ENCODE measurements at places on chromosomes 3 and 15. TPM values are rescaled to one million over a fixed set of nuclear protein-coding genes. Genes with fewer than 3 reads are reported as not detected.

DNA sequence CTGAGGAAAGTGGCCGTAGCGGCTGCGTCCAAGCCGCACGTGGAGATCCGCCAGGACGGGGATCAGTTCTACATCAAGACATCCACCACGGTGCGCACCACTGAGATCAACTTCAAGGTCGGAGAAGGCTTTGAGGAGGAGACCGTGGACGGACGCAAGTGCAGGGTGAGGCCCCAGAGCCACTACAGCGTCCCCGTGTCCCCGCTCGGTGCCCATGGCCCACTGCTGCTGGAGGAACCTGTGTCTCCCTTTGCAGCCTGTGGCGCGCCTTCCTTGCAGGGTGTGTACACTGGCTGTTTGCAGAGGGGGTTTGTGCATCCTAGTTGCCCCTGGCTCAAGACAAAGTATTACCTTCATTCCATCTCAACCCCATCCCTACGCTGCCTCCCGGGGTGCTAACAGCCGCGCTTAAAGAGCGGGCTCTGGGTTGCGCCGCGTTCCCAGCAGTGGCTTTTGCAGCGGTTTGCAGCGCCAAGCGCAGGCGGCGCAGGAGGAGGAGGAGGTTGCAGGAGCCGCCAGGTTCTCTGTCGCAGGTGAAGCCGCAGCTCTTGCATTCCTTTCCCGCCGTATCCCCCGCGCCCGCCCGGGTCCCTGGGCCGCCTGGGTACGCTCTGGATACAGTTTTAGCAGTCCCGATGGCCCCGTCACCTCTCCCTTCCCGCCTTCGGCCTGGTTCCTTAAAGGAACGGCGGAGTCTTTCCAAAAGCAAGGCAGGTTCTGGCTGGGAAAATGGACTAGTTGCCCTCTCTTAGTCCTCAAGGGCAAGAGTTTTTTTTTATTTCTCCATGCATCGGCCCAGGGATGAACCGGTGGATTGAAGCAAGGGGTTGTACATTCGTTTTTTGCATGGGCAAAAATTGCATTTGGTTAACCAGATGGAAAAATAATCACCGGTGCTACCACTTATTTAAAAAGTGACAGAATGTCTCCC is 1.2 kb downstream of the CRABP1 start:
- no peaks in the 10 kb centered on the region for H3K36me3 ChIP-seq
- peaks cover 84% of the 10 kb centered on the region for H3K27me3 ChIP-seq
- no peak overlapping the region for H3K4me3 ChIP-seq
- no peak for DNase-seq
- no peak overlapping the region for H3K27ac ChIP-seq

- no peaks in the 10 kb centered on the region for H3K27me3 ChIP-seq
Measured at GRCh38 chr3:39106851-39107387, 508 bp downstream of the GORASP1 start.

GRCh38 chr15:27674826-27675225 is 424.3 kb downstream of the OCA2 start:
- peaks cover 34% of the 10 kb centered on the region for H3K27me3 ChIP-seq
- H3K4me1 ChIP-seq = no peaks in the 10 kb centered on the region
- no peak overlapping the region for H3K4me3 ChIP-seq
- no peak overlapping the region for H3K27ac ChIP-seq
- no peaks in the 10 kb centered on the region for H3K36me3 ChIP-seq

DNA sequence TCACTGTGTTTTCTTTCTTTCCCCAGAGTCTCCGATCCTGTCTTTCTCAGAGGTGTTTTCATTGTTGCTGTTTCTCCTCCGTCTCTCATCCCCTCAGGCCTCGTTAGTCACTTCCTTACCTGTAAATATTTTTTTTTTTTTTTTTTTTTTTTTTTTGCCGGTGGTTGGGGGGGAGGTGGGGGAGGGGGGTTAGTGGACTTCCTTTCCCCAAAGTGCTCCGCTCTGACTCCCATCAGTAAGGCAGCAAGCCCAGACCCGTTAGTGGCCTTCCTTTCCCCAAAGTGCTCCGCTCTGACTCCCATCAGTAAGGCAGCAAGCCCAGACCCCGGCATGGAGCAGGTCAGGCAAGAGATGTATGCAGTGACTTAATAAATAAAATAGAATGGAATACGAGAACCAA is 97.1 kb upstream of the TNFAIP8L3 start:
- no peaks in the 10 kb centered on the region for H3K4me1 ChIP-seq
- no peak overlapping the region for H3K4me3 ChIP-seq
- H3K36me3 ChIP-seq = no peaks in the 10 kb centered on the region
- H3K27me3 ChIP-seq = no peaks in the 10 kb centered on the region
- H3K27ac ChIP-seq = no peak overlapping the region
- no peak for DNase-seq

DNA sequence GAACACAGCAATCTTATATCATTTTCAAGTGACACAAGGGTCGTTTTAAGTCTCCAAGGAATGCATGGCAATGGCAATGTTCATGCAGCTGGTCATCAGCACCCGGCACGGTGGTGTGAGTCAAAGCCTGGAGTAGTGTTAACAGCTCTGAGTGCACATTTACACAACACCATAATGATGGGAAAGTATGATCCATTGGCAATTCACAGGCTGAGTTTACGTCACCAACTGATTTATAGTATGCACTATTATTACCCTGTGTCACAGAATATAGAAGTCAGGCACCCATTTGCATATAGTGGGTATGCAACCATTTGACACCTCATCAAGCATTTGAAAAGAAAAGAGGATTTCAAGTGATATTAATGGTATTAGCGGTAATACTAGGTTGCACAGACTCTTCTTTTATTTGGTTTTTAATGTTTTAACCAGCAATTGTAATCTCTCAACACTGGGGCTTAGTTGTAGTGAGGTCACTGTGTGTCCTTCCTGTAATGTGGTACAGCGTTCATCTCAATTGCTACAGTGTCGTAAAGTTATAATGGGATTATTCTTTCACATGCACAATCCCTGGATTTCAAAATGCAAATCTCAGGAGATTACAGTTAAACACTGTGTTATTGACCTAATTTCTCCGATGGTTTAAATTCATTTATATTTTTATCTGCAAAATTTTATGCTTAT is 113.8 kb downstream of the C3orf38 start:
- no peaks in the 10 kb centered on the region for H3K36me3 ChIP-seq
- no peak overlapping the region for H3K4me3 ChIP-seq
- no peaks in the 10 kb centered on the region for H3K27me3 ChIP-seq
- no peak for DNase-seq
- H3K27ac ChIP-seq = no peak overlapping the region

- H3K27ac ChIP-seq = peak overlapping the region; percentile 85
- no peak for DNase-seq
- 0 out of 2 replicates have a peak, but pooled peaks cover 3% of the 10 kb centered on the region for H3K36me3 ChIP-seq
- H3K27me3 ChIP-seq = no peaks in the 10 kb centered on the region
- H3K4me1 ChIP-seq = peaks cover 42% of the 10 kb centered on the region
Measured at GRCh38 chr3:45152307-45152706, 6.1 kb upstream of the CDCP1 start.

DNA sequence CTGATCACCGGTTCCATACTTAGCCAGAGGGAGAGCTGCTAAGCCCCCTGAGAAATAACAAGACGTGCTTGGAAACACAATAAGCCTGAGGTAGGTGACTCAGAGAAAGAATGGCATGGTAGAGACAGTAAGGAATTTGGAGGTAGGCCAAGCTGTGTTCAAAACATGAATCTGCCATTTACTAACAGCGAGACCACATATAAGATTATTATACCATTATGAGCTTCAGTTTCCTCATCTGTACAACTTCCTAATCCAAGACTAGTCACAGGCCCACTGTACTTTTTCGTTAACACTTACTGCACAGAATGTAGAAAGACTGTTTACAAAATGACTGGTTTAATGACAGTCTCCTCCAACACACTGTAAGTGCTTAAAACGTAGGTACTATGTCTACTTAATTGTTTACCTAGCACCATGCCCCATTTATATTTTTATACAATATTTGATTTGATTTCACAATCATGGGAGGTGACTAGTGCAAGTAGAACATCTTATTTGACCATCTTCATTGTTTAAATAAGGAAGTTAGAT is 25.7 kb downstream of the ATOSA start:
- no peak overlapping the region for H3K4me3 ChIP-seq
- peak; percentile 37 for DNase-seq
- no peaks in the 10 kb centered on the region for H3K36me3 ChIP-seq
- no peaks in the 10 kb centered on the region for H3K27me3 ChIP-seq

- peaks cover 7% of the 10 kb centered on the region for H3K36me3 ChIP-seq
- H3K4me1 ChIP-seq = peaks cover 19% of the 10 kb centered on the region
- DNase-seq = peak; percentile 33
Measured at GRCh38 chr15:88623061-88623460, 1.9 kb downstream of the AEN start.

- peak; percentile 29 for DNase-seq
- no peak overlapping the region for H3K4me3 ChIP-seq
- H3K27ac ChIP-seq = peak overlapping the region; percentile 62
- no peaks in the 10 kb centered on the region for H3K27me3 ChIP-seq
- peaks cover 33% of the 10 kb centered on the region for H3K4me1 ChIP-seq
Measured at GRCh38 chr15:78055919-78056713, 21.4 kb downstream of the TBC1D2B start.

DNA sequence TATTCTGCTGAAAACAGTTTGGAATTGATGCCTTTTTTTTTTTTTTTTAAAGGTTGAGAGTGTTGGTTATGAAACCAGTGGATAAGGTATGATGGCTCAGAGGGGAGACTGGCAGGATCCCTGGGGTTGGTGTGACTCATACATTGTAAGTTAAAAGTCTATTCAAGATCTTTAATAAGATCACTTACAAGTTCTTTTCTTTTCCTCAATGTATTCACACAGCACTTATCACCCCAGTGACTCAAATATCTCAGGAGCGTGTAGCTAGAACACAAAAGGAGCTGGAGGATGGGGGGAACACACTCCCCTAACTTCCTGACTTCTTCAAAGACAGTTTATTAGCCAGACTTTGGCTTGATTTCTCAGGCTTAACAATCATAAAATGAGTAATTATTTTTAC is 285.3 kb downstream of the SV2B start:
- H3K4me3 ChIP-seq = no peak overlapping the region
- H3K27ac ChIP-seq = peak overlapping the region; percentile 39
- DNase-seq = no peak
- no peaks in the 10 kb centered on the region for H3K36me3 ChIP-seq

DNA sequence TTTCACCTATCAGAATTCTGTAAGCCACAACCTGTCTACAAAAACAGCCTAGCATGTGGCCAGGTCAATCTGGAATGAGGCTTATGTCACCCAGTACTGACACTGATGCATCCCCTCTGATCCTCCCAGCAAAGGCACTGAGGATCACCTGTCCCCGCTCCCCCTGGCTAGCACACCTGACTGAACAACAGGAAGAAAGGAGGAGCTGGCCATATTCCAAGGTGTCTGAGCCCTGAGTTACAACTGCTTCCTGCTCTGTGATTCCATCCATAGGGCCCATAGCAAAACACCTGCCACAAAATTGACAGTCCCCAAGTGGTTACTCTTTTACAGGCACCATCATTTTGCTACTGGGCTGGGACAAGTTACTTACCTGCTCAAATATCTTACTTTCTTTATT is 555.5 kb upstream of the CFAP20DC start:
- no peaks in the 10 kb centered on the region for H3K4me1 ChIP-seq
- no peak overlapping the region for H3K27ac ChIP-seq
- no peaks in the 10 kb centered on the region for H3K27me3 ChIP-seq
- no peaks in the 10 kb centered on the region for H3K36me3 ChIP-seq

DNA sequence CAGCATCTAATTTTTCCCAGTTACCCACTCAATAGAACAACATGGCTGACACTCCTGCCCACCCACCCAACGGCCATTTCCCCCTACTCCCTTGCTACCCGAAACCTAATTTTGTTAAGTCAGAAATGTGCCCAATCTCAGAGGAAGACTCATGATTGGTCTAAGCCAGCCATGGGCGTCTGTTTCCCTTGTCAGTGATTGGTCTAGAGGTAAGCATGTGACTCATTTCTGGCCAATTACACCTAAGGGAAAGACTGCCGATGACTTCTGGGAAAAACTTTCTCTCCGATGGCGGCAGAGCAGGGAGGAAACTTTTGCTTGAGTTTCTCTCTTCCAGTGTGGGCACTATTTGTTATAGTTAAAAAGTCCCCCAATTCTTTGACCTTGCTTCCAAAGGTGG is 72.9 kb downstream of the RPLP1 start:
- H3K4me1 ChIP-seq = peaks cover 19% of the 10 kb centered on the region
- DNase-seq = no peak

DNA sequence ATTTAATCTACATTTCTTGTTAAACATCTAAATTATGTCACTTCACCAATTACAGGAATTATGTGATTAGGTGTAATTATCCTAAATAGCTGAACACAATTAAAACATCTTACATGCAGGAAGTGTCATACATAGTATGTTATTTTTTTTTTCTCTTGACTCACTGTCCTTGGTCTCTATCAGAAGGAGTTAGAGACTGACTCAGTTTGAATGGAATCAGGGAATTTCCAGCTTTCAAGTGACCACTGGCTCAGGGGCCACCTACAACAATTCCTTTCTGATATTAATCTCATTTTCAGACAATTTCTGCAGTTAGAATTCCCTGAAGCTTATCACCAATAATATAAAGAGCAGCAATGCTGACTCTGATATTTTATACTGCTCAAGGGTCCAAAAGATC is 400.7 kb downstream of the ROBO1 start:
- DNase-seq = no peak
- no peaks in the 10 kb centered on the region for H3K27me3 ChIP-seq
- H3K4me1 ChIP-seq = no peaks in the 10 kb centered on the region
- no peak overlapping the region for H3K27ac ChIP-seq

- H3K27ac ChIP-seq = no peak overlapping the region
- no peaks in the 10 kb centered on the region for H3K36me3 ChIP-seq
- no peak for DNase-seq
- no peaks in the 10 kb centered on the region for H3K27me3 ChIP-seq
Measured at GRCh38 chr3:177482048-177482691, 284.9 kb upstream of the TBL1XR1 start.

DNA sequence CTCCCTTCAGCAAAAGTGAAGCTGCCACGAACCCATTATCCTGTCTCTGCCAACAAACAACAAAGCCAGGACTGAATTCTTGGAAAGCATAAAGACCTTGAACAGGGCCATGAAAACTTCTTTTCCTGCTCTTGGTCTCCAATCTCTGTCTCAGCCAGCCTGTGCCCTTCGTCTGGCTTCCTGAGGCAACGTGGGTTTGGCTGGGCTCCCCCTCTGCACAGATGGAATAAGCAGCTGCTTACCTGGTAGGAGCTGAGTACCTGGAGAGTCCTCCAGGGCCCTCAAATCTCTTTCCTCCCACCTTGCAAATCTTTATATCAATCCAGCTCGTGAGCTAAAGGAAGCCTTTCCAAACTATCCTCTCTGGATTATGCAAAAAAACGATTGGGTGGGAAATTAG is 97.6 kb upstream of the PSMD6 start:
- H3K4me3 ChIP-seq = no peak overlapping the region
- no peak overlapping the region for H3K27ac ChIP-seq
- no peaks in the 10 kb centered on the region for H3K4me1 ChIP-seq
- no peaks in the 10 kb centered on the region for H3K36me3 ChIP-seq
- DNase-seq = no peak
- H3K27me3 ChIP-seq = no peaks in the 10 kb centered on the region

- no peaks in the 10 kb centered on the region for H3K27me3 ChIP-seq
- peaks cover 26% of the 10 kb centered on the region for H3K4me1 ChIP-seq
- no peak overlapping the region for H3K27ac ChIP-seq
Measured at GRCh38 chr3:186644683-186645082, 4.5 kb downstream of the FETUB start.

- H3K4me3 ChIP-seq = no peak overlapping the region
- H3K4me1 ChIP-seq = 0 out of 2 replicates have a peak, but pooled peaks cover 7% of the 10 kb centered on the region
- no peaks in the 10 kb centered on the region for H3K36me3 ChIP-seq
- no peak for DNase-seq
- H3K27me3 ChIP-seq = no peaks in the 10 kb centered on the region
Measured at GRCh38 chr3:172609750-172610149, 86.5 kb upstream of the TNFSF10 start.

KLHL6 gene
- total RNA-seq = 0.04 TPM

CSPG5 gene
- total RNA-seq = 1.3 TPM

SUSD5 gene
- total RNA-seq = 0.35 TPM

TIMMDC1 gene
- total RNA-seq = 203 TPM

DAZL gene
- not detected for total RNA-seq

IQCF5 gene
- total RNA-seq = not detected

ARNT2 gene
- 1.1 TPM for total RNA-seq

All from PC-9 (cell line).